Activated CD4-positive, alpha-beta T cell treated with anti-CD3 and anti-CD28 coated beads, Interleukin-2, Interleukin-4, amounts not matched to agents 100 ng/mL and 50 ng/mL, durations not matched to agents 16 hours and 8 hours (primary cell): ENCODE measurements at places on chromosomes 4 and X.
A peak's percentile ranks its signal among the peaks of the same experiment; 100 is the strongest.

GRCh38 chr4:144283526-144283925 is 143.0 kb upstream of the GYPA start:
- no peak for DNase-seq

GRCh38 chr4:3197366-3198105 is 51.4 kb upstream of the MSANTD1 start:
- DNase-seq: no peak

DNA sequence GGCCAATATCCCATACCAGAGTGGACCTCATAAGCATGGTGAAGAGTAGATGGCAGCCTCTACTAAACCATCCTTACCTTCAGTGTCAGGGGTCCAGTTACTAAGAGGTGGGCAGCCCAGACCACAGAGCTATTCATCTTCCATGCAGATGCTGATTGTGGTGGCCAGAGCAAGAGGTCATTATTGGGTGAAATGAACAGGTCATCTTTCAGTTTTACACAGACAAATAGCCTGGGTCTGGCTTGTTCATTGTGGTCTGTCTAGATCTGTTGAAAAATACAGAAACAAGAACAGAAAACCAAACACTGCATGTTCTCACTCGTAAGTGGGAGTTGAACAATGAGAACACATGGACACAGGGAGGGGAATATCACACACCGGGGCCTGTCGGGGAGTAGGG is 71.3 kb downstream of the PAK3 start:
- DNase-seq: no peak

DNA sequence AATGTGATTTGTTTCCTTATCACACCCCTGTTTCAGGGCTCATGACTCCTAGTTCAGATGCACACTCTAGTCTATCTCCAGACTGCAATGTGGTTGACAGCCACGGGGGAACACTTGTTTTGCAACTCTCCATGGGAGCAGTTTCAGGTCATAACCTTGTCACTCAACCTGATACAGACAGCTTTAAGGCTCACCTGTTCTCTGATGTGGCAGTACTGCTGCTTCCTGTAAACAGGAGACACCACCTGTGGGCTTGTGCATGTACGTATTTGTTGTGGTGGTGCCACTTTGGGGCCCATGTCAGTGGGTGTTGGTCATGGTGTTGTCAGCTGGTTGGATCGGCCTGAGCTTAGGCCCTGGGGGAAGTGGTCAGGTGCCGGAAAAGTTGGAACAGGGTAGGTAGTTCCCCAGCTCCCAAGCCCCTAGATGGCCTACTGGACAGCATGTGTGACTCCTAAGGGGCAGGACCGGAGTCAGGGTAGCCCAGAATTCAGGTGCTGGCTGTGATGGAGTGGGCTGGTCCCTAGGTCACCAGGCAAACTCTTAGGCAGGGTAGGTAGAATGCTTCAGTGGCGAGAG is 46.2 kb downstream of the FAM9B start:
- DNase-seq: no peak

- DNase-seq: no peak
Measured at GRCh38 chr4:5009796-5010195, 9.5 kb downstream of the CYTL1 start.

DNA sequence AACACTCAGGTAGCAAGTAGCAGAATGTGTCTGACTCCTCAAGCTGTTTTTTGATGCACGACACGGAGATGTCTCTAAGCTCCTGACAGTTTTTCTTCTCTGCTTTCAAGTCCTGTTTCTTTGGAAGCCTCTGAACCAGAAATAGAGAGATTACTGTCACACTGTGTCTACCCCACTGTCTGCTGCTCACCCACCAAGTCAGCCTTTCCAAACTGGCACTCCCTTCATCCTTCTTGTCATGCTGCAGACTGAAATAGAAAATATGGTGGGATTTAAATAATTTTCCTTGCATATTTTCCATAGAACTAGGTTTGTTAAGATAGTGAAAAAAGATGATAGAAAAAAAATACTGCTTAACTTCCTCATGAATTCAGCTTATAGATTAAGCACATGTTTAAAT is 102.5 kb upstream of the SPANXN4 start:
- no peak for DNase-seq

- DNase-seq: no peak
Measured at GRCh38 chr4:25467843-25468242, 90.8 kb downstream of the ANAPC4 start.

DNA sequence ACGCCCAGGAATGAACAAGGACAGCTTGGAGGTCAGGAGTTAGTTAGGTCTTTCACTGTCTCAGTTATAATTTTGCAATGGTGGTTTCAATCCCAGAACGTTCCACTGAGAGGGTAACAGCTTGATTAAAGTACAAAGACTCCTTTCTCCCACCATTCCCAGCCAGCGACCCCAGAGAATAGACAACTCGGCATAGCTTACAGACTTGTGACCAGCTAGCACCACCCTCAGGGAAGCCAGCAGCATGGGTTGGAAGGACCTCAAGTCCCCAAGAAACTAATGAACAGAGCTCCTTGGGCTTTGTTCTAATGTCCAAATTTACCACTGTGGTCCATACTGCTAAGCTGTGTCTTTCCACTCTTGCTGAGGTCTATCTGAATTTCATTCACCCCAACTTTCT is 72.0 kb upstream of the MED14 start:
- DNase-seq: no peak

- peak; percentile 72 for DNase-seq
Measured at GRCh38 chr4:7759216-7759615, 180.4 kb downstream of the AFAP1 start.

GRCh38 chr4:73750730-73751129 is 10.4 kb downstream of the CXCL8 start:
- DNase-seq: no peak
